ENCODE measurements at places on chromosomes 12 and 14. TPM values are rescaled to one million over a fixed set of nuclear protein-coding genes. Genes with fewer than 3 reads are reported as not detected.

The RNF212B gene
- total RNA-seq = not detected

The TRHDE gene
- 12.5 TPM for total RNA-seq

The USP30 gene
- 10.1 TPM for total RNA-seq

The ABCD2 gene
- total RNA-seq = 0.15 TPM

The TOMM20L gene
- not detected for total RNA-seq

The KRT85 gene
- total RNA-seq = not detected

The DDHD1 gene
- 3.9 TPM for total RNA-seq

The DTX1 gene
- total RNA-seq = not detected

The MYL6B gene
- total RNA-seq = 101 TPM

The CLEC2A gene
- total RNA-seq = not detected

The ZBTB25 gene
- 2.9 TPM for total RNA-seq

The TSHR gene
- not detected for total RNA-seq

The PLA2G1B gene
- total RNA-seq = not detected

The CCDC92 gene
- total RNA-seq = 16.6 TPM

The OTOGL gene
- 0.17 TPM for total RNA-seq

The DEPDC4 gene
- total RNA-seq = 1.9 TPM

The OTX2 gene
- not detected for total RNA-seq

The DNAI7 gene
- 0.17 TPM for total RNA-seq

The OR10A7 gene
- not detected for total RNA-seq

The ITGA5 gene
- 355 TPM for total RNA-seq

The IL26 gene
- total RNA-seq = not detected

The GPHB5 gene
- total RNA-seq = not detected

The KRT83 gene
- total RNA-seq = not detected

The FAM186B gene
- under 0.01 TPM for total RNA-seq

The IL31 gene
- total RNA-seq = not detected

The DBX2 gene
- total RNA-seq = not detected

The HOXC12 gene
- total RNA-seq = not detected

The KRT5 gene
- total RNA-seq = 0.17 TPM

The TPPP2 gene
- total RNA-seq = not detected

The OVCH1 gene
- total RNA-seq = not detected

The CCDC175 gene
- not detected for total RNA-seq
